Colonic mucosa (tissue), 4 donors: ENCODE measurements at places on chromosomes 11 and 22.

DNA sequence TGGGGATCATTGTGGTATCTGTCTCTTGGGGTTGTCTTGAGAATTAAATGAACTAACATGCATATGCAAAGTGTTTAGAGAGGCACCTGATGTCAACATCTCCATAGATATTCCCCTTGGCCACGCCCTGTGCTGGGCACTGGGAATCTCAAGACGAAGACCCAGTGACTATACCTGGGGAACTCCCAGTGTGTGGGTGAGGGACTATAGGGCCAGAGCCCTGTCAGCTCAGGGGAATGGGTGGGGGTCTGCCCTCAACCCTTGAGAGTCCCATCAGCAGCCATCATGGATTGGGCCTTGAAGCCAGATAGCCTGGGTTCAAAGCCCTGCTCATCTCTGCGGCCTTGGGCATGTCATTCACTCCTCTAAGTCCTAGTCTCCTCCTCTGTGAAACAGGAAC lies 21.6 kb upstream of the LMO1 start:
- H3K4me3 ChIP-seq, result no peak overlapping the region
- no peak overlapping the region for H3K27ac ChIP-seq
- no peaks in the 10 kb centered on the region for H3K4me1 ChIP-seq
- DNase-seq, result peak; percentile 9

DNA sequence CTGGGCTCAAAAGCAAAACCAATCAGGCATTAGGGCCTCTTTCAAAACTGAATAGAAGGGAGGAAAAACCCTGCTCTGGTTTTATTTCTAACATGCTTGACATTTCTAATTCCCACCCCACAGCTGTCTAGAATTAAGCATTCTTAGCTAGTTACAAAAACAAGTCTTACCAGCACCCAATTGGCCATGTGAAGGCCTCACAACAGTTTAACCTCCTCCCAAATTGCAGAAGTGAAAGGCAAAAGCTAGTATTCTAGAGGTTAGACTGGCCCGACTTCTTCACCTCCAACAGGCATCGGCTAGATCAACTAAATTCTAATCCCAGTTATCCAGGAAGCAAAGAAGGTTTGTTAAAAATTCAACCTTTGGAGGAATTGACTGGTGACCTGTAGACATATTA lies 6.5 kb downstream of the SF1 start:
- H3K4me3 ChIP-seq, result no peak overlapping the region
- peaks cover 64% of the 10 kb centered on the region for H3K36me3 ChIP-seq

DNA sequence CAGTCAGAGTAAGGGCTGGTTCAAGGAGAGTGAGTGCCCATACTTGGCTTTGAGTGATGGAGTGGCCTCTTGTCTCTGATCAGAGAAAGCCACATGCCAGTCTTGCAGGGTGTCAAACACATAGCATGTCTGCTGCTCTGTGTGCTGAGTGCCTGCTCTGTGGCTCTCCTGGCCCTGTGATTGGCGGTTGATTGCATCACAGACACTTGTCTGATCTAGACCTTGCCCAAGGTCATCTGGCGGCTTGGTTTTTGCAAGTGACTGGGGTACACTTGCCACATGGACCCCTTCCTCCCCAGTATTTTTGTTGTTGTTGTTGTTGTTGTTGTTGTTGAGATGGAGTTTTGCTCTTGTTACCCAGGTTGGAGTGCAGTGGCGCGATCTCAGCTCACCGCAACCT lies 10.3 kb downstream of the OSBP2 start:
- no peak overlapping the region for H3K4me3 ChIP-seq
- H3K36me3 ChIP-seq, result no peaks in the 10 kb centered on the region

- no peaks in the 10 kb centered on the region for H3K36me3 ChIP-seq
- no peaks in the 10 kb centered on the region for H3K27me3 ChIP-seq
- no peak overlapping the region for H3K4me3 ChIP-seq
- H3K4me1 ChIP-seq, result no peaks in the 10 kb centered on the region
- no peak for DNase-seq
Measured at GRCh38 chr11:133900176-133901105, 55.1 kb upstream of the SPATA19 start.

GRCh38 chr11:35473795-35474374 lies 51.5 kb downstream of the PAMR1 start:
- DNase-seq, result no peak
- no peak overlapping the region for H3K27ac ChIP-seq
- H3K4me3 ChIP-seq, result no peak overlapping the region
- no peaks in the 10 kb centered on the region for H3K27me3 ChIP-seq
